HCT116 (cell line): ENCODE measurements at places on chromosomes 3 and 15.

GRCh38 chr3:138834596-138835396 is at the start of gene PIK3CB:
TSS of gene PIK3CB (minus strand) at chr3:138834928. CDS start at chr3:138759343, 75,585 bp downstream.
- H3K36me3 ChIP-seq, result no peaks in the 10 kb centered on the region
- no peaks in the 10 kb centered on the region for H3K27me3 ChIP-seq
- peak within 1 kb of the TSS; percentile 67 for H3K4me3 ChIP-seq
- peak within 1 kb of the TSS; percentile 93 for H3K27ac ChIP-seq

DNA sequence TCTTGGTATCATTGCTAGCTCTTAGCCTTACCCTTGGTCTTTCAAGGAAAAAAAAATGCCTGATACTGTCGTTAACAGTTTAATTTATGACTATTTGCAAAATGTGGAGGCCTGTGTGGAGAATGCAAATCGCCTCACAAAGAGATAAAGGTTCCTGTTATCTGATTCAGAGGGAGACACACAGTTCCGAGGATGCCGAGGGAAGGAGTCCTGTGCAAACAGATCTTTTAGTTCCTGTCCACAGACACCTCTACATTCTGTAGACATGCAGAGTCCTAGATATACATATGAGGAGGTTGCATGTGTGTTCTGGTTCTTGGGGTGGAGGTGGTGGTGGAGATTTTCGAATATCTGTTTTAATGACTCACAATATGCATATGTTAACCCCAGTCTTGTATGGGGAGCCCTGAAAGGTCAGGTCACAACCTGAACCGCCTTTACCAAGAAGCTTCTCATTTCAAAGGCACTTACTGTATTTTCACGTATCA is 5.7 kb downstream of the NR2F2 start:
- DNase-seq, result no peak
- H3K27ac ChIP-seq, result no peak overlapping the region
- H3K36me3 ChIP-seq, result peaks cover 55% of the 10 kb centered on the region
- H3K4me3 ChIP-seq, result peak overlapping the region; percentile 71; the same call in 1 of the 2 replicates
- H3K4me1 ChIP-seq, result peaks cover 52% of the 10 kb centered on the region

DNA sequence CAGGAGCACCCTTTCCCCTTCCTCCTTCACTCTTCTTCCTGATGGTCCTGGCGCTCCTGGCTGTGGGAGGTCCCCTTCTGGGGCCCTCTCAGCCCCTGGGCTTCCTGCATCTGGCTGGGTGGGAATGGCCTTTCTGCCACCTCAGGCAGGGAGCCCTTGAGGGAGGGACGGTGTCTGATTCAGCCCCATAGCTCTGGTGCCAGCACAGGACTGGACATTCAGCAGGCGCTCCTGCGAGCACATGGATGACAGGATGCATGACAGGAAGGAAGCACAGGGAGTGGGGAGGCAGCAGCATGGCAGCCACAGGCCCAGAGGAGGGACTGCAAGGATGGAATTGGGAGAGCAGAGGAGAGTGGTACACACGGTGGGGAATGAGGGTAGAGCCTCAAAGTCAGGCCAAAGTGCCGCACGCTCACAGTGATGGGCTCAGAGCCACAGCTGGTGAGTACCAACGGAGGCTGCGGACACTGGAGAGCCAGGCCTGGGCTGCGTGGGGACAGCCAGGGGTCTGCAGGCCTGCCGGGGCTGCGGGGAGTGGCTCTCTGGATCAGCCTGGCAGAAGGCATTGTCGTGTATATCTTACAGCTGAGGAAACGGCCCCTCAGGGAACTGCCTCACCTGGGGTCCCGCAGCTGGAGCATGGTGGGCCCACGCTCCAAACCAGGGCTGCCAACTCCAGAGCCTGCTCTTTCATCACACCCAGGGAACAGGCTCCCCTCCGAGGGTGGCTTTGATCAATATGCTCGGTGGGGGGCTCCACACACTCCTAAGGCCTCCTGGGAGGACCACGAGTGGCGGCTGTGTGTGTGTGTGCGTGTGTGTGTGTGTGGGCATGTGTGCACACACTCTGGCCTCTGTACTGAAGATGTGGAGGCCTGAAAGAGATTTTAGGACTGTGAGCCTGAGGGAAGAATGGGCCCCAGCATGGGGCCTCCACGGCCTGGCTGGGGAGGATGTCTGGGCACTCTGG is 51.4 kb upstream of the CTSH start:
- H3K36me3 ChIP-seq, result no peaks in the 10 kb centered on the region
- H3K4me3 ChIP-seq, result no peak overlapping the region
- H3K27me3 ChIP-seq, result no peaks in the 10 kb centered on the region
- no peak overlapping the region for H3K27ac ChIP-seq
- H3K4me1 ChIP-seq, result peaks cover 17% of the 10 kb centered on the region
- no peak for DNase-seq

- H3K27me3 ChIP-seq, result peaks cover 50% of the 10 kb centered on the region
- no peaks in the 10 kb centered on the region for H3K4me1 ChIP-seq
- H3K4me3 ChIP-seq, result no peak overlapping the region
- H3K27ac ChIP-seq, result no peak overlapping the region
These were observed 130.5 kb upstream of the BFSP2 start for GRCh38 chr3:133269393-133269792.

- H3K4me3 ChIP-seq, result no peak overlapping the region
- no peaks in the 10 kb centered on the region for H3K27me3 ChIP-seq
- no peaks in the 10 kb centered on the region for H3K4me1 ChIP-seq
- no peak for DNase-seq
These were observed 18.7 kb upstream of the P2RY12 start for GRCh38 chr3:151403246-151403645.

GRCh38 chr15:97401195-97401594 is 559.3 kb upstream of the ARRDC4 start:
- H3K27me3 ChIP-seq, result no peaks in the 10 kb centered on the region
- H3K4me3 ChIP-seq, result no peak overlapping the region
- no peaks in the 10 kb centered on the region for H3K36me3 ChIP-seq
- no peak for DNase-seq

GRCh38 chr3:9387322-9387655 is 10.1 kb upstream of the SETD5 start:
- H3K27ac ChIP-seq, result no peak overlapping the region
- peaks cover 79% of the 10 kb centered on the region for H3K36me3 ChIP-seq
- H3K27me3 ChIP-seq, result no peaks in the 10 kb centered on the region
- DNase-seq, result no peak
- H3K4me3 ChIP-seq, result no peak overlapping the region

- no peaks in the 10 kb centered on the region for H3K27me3 ChIP-seq
- peak overlapping the region; percentile 28; the same call in 1 of the 2 replicates for H3K4me3 ChIP-seq
- DNase-seq, result peak; percentile 61
- no peaks in the 10 kb centered on the region for H3K36me3 ChIP-seq
- peaks cover 35% of the 10 kb centered on the region for H3K4me1 ChIP-seq
These were observed 14.1 kb downstream of the SLCO3A1 start for GRCh38 chr15:91867581-91868026.

GRCh38 chr3:112984485-112984884 is 6.3 kb upstream of the GTPBP8 start:
- H3K4me1 ChIP-seq, result no peaks in the 10 kb centered on the region
- H3K27ac ChIP-seq, result no peak overlapping the region
- no peaks in the 10 kb centered on the region for H3K27me3 ChIP-seq
- H3K4me3 ChIP-seq, result no peak overlapping the region
- H3K36me3 ChIP-seq, result no peaks in the 10 kb centered on the region
- no peak for DNase-seq

DNA sequence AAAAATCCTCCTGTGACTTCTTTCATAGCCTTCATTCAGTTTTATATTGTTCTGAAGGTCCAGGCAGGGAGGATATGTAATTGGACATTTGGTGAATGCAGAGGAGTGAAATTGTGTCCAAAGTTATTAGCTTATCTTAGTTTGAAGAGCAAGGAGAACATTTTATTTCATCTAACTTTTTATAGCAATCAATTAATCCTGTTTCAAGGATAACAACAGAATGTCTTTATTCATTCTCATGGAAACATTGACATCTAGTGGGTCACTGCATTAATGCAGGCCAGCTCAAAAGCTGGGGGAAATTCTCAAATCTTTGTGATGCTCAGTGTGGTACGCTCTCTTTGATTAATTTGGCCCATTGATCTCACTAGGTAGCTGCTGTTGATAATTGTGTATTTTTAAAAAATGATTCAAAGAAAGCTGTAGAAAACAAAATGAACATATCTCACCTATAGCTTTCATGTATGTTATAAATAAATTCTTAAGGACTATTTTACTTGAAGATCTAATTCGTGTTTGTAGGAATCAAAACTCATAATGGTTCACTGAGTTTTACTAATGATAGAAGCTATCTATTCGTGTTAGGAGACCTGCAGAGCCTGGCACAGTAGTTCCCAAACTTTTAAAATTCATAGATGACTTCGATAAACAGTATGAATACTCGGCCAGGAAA is 150.8 kb upstream of the KCNMB2 start:
- DNase-seq, result peak; percentile 3
- no peaks in the 10 kb centered on the region for H3K27me3 ChIP-seq
- H3K4me1 ChIP-seq, result no peaks in the 10 kb centered on the region
- no peak overlapping the region for H3K4me3 ChIP-seq

DNA sequence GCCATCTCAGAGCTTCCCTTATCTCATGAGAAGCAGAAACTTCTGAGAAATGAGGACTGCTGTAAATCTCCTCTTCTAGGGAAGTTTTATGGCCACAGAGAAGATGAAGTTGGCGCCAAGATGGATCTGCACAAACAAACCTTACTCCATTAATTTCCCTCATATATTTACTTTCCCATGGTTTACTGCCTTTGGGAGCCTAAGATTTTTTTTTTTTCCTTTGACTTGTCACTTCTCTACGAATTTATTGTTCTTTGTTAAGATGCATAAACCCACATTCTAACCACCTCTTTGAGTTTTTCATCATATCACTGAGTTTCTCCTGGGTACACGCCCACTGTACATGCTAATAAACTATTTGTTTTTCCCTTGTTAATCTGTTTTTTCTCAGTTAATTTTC is 21.5 kb upstream of the NPTN start:
- H3K27ac ChIP-seq, result no peak overlapping the region
- H3K36me3 ChIP-seq, result no peaks in the 10 kb centered on the region
- no peaks in the 10 kb centered on the region for H3K4me1 ChIP-seq

GRCh38 chr3:141722081-141722480 is 16.0 kb upstream of the RNF7 start:
- no peaks in the 10 kb centered on the region for H3K4me1 ChIP-seq
- no peaks in the 10 kb centered on the region for H3K27me3 ChIP-seq
- DNase-seq, result no peak

DNA sequence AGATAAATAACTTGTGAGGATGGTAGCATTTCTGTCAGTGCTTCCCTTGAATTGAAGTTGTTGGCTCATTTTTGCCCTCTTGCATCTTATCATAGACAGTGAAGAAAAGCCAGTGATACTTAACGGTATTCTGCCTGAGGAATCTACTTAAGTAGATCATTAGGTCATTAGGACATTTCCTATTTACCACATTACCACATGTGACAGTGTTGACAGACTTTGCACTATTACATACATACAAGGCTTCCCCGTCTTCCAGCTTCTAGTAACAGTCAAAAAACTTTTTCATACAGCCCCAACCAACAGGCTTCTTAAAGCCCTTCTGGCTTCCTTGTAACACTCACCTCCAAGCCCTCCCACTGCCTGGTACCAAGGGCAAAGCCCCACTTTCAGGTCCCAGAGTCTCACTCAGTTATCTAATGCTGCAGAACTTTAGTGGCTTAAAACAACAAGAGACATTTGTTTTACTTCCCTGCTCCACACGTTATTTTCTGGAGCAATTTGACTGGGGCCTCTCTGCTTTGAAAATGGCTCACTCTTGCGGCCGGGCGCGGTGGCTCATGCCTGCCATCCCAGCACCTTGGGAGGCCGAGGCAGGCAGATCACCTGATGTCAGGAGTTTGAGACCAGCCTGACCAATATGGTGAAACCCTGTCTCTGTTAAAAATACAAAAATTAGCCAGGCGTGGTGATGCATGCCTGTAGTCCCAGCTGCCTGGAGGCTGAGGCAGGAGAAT is 40.0 kb downstream of the ASB7 start:
- H3K4me3 ChIP-seq, result no peak overlapping the region
- no peak for DNase-seq
- H3K27ac ChIP-seq, result no peak overlapping the region
- H3K36me3 ChIP-seq, result no peaks in the 10 kb centered on the region
- H3K4me1 ChIP-seq, result no peaks in the 10 kb centered on the region
- H3K27me3 ChIP-seq, result no peaks in the 10 kb centered on the region

DNA sequence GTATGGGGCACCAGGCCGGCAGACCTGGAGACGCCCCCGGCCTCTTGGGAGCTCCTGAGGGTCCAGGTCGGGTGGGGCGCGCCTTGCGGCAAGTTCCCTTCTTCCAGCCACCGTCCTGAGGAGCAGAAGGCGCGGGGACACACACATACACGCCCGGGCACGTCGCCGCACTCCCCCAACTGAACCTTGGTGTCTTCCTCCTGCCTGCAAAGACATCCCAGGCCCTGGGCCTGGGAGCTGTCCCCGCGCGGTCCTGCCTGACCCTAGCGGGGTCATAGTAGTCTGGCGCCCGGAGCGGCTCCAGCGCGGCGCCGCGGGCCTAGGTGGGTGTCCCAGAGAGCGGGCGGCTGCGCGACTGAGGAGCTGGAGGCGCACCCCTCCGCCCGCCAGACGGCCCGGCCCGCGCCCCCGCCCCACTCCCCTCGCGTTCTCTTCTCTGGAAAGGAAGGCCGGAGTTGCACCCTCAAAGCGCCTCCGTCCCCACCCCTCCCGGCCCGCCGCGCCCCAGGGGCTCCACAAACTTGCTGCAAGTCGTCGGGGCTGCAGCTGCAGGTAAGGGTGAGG is 185.9 kb upstream of the LINGO1 start:
- no peaks in the 10 kb centered on the region for H3K4me1 ChIP-seq
- no peaks in the 10 kb centered on the region for H3K36me3 ChIP-seq
- H3K4me3 ChIP-seq, result no peak overlapping the region; the same call in 1 of the 2 replicates
- DNase-seq, result no peak

GRCh38 chr15:42593143-42593542 is 17.7 kb downstream of the STARD9 start:
- no peaks in the 10 kb centered on the region for H3K27me3 ChIP-seq
- no peak for DNase-seq
- no peaks in the 10 kb centered on the region for H3K36me3 ChIP-seq
- H3K4me1 ChIP-seq, result peaks cover 4% of the 10 kb centered on the region; the same call in 1 of the 2 replicates
- no peak overlapping the region for H3K27ac ChIP-seq

- H3K36me3 ChIP-seq, result 0 out of 2 replicates have a peak, but pooled peaks cover 5% of the 10 kb centered on the region
- DNase-seq, result no peak
- no peaks in the 10 kb centered on the region for H3K4me1 ChIP-seq
- no peak overlapping the region for H3K4me3 ChIP-seq
- no peaks in the 10 kb centered on the region for H3K27me3 ChIP-seq
- H3K27ac ChIP-seq, result no peak overlapping the region
These were observed 20.3 kb downstream of the CHMP2B start for GRCh38 chr3:87247430-87247773.

- peak within 1 kb of the TSS; percentile 89 for H3K27ac ChIP-seq
- peak; percentile 100 for DNase-seq
- H3K36me3 ChIP-seq, result no peaks in the 10 kb centered on the region; the same call in 1 of the 2 replicates
- no peaks in the 10 kb centered on the region for H3K27me3 ChIP-seq
These were observed at the start of gene SIN3A for GRCh38 chr15:75451674-75452363. TSS of gene SIN3A (minus strand) at chr15:75451690. CDS start at chr15:75430375, 21,315 bp downstream.

DNA sequence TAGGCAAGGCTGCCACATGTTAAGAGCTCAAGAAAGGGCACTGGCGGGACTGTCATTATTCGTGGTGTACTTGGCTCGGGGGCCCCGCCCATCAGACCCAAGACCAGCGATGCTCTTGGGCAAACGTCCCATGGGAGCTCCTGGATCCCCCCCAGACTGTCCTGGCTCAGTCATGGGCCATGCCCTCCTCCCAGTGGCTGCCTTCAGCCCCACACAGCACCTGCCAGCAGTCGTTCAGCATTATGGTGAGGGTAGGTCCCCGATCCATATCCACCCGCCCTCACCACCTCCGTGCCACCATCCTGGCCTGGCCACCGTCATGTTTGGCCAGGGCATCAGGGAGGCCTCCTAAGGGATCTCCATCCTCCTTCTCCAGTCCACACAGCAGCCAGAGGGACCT is 51.4 kb upstream of the IQSEC1 start:
- H3K4me3 ChIP-seq, result no peak overlapping the region
- no peak overlapping the region for H3K27ac ChIP-seq
- no peak for DNase-seq
- no peaks in the 10 kb centered on the region for H3K4me1 ChIP-seq
- no peaks in the 10 kb centered on the region for H3K27me3 ChIP-seq
